ENCODE measurements at places on chromosomes 2 and 18.

GRCh38 chr18:39705362-39705761, 2139.8 kb upstream of the CELF4 start:
- DNase-seq = no peak

GRCh38 chr2:55628931-55629330, 11.5 kb upstream of the PPP4R3B start:
- no peak for DNase-seq

GRCh38 chr2:216430811-216431530, 18.7 kb downstream of the SMARCAL1 start:
- DNase-seq = no peak

DNA sequence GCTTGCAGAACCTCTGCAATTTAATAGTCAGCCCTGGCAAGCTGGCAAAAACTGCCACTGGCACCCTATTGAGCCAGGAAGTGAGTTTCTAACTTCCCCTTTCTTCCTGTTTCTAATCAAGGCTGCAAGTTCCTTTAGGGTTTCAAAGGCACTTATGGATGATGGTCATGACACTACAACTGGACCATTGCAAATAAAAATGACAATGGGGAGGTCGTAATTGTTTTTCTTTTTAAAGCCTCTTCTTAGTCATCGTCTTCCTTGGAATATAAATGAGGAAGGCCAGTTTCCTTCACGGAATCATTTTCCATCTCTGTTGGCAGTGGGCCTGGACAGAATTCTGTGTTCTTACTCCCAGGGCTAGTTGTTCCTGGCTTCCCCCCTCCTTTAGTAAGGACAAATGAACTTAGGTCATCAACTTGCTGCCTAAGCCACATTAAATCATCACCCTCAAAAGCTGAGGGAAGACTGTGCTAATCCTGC, 35.8 kb downstream of the SH3RF3 start:
- DNase-seq = no peak

DNA sequence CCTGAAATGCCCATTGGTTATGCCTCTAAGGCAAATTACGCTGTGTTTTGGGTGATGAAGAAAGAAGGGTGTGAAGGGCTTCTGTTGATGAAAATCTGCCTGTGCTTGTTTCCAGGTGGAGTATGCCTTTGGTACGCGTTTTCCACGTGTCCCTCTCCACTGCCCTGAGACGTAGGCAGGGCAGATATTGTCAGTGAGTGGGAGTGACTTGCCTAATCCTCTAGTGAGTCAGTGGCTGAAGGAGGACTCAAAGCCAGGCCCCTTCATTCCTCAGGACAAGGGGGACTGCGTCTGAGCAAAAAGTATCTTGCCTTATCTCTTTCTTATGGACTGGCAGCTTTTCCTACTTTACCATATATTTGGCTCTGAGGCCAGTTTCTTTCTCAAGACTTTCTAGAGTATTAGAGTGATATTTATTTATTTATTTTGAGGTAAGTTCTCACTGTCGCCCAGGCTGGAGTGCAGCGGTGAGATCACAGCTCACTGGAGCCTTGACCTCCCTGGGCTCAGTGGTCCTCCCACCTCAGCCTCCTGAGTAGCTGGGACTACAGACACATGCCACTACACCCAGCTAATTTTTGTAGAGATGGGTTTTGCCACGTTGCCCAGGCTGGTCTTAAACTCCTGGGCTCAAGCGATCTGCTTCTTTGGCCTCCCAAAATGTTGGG, 10.2 kb downstream of the RALB start:
- no peak for DNase-seq

GRCh38 chr18:2881840-2882195, 35.0 kb downstream of the EMILIN2 start:
- peak; percentile 34 for DNase-seq

DNA sequence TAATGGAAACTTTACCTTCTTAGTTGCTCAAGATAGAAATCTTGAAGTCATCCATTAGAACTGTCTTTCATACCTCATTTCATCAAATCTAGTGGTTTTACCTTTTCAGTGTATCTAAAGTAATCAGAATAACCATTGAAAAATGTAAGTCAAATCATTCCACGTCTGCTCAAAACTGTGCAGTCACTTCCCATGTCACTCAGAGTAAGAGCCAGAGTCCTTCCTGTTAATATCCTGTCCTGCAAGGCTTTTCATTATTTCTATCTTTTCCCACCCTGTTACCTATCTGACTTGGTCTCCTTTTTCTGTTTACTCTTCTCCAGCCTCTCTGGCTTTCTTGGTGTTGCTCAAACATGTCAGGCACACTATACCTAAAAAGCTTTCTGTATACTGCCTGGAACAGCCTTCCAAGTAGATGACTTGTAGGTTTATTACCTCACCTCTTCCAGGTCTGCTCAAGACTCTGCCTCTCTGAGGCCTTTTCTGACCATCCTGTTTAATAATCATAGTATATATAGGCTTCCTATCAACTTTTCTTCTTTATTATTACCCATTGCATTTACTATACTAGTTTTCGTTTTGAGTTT, 3.4 kb downstream of the C2orf69 start:
- no peak for DNase-seq

DNA sequence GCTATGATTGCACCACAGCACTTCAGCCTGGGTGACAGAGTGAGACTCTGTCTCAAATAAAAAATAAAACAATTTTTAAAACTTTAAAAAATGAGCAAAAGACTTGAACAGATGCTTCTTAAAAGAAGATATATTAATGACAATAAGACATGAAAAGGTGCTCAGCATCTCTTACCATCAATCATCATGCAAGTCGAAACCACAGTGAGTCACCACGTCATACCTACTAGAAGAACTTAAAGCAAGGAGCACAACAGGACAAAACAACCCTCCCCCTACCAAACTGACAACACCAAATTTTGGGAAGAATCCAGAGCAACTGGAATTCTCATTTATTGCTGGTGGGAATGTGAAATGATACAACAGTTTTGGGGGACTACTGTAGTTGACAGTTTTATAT, 251.6 kb downstream of the BCL2 start:
- DNase-seq = peak; percentile 42

- DNase-seq = no peak
Observed at GRCh38 chr2:47992671-47993070, 86.4 kb upstream of the FBXO11 start.

GRCh38 chr2:165499131-165499530, 29.6 kb downstream of the CSRNP3 start:
- DNase-seq = no peak

DNA sequence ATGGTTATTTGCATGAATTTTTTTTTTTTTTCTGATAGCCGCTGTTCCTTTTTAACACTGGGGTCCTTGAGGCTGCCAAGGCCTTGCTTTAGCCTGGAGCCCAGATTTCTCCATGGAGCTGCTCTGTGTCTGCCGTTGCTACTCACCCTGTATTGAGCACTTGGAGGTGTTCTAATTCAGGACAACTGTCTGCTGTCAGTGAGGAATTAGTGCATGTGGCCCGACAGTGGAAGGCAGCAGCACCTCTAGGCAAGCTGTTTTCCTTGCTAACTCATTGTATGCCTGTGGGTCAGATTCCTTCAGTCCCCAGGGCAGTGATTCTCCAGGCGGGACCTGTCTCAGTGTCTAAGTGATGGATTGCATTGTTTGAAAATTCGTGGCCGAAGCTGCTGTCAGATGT, 147.7 kb upstream of the DPP10 start:
- no peak for DNase-seq

- peak; percentile 20 for DNase-seq
Observed at GRCh38 chr18:74242438-74243096, 49.2 kb downstream of the CYB5A start.

GRCh38 chr2:180124273-180125139, 117.4 kb upstream of the CWC22 start:
- DNase-seq = no peak

DNA sequence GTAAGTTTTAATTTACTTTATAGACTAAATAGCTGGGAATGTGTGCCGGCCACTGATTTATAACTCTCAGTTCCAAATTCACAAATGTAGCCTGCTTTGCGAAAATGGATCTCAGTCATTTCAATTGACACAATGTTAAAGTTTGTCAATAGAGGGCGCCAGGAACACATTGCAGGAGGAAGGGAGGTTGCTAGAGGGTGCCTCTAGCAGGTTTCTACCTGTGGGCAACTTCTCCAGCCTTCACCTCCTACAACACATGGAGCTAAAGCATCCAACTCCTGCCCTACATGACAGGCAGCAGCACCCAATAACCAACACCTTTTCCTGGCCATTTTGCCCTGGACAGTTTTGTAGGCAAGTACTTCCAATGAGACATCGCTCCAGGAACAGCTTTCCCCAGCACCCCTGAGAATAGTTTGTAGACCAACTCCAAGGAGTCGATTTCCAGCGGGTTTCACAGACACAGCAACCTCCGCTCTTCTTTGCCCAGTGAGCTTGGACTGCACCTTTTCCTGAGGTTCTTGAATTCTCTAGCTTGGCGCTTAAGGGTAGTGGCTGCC, 784.8 kb upstream of the CDH2 start:
- no peak for DNase-seq

DNA sequence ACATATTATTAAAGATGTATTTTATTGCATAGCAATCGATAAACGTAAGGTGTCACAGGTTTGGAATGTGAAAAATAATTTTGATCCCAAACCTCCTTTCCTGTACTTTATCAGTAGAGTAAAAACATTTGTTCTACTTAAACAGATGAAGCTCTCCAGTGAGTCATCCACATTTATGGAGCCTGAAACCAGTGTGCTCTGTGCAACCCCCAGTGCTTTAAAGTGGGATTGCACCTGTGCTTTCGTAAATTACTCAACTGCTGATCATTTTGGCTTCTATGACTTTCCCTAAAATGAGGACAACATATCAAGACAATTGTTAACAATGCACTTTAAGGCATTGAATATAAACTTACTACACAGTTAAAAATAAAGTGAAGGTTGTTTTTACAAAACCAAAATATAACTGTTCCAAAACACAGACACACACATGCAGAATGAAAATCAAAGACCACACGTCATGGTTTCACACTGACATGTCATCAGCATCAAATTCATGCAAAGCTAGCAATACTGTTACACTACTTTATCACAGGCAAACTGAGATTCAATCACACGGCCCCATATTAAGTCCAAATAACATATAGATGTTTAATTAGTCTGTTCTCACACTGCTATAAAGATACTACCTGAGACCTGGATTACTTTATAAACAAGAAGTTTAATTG, 9.7 kb downstream of the TMEM18 start:
- peak; percentile 65 for DNase-seq

- no peak for DNase-seq
Observed at GRCh38 chr2:226405465-226405864, 394.2 kb downstream of the IRS1 start.
